Stimulated activated CD4-positive, alpha-beta T cell treated with anti-CD3 and anti-CD28 coated beads, Interleukin-1b, Interleukin-23, amount 100 ng/mL, for 1 hour (primary cell): ENCODE measurements at places on chromosomes 2 and 18.

- DNase-seq, result no peak
Measured at GRCh38 chr18:55387139-55387984, 200.6 kb downstream of the TCF4 start.

GRCh38 chr2:96819128-96819875 is 3.2 kb downstream of the CNNM3 start:
- DNase-seq, result no peak

DNA sequence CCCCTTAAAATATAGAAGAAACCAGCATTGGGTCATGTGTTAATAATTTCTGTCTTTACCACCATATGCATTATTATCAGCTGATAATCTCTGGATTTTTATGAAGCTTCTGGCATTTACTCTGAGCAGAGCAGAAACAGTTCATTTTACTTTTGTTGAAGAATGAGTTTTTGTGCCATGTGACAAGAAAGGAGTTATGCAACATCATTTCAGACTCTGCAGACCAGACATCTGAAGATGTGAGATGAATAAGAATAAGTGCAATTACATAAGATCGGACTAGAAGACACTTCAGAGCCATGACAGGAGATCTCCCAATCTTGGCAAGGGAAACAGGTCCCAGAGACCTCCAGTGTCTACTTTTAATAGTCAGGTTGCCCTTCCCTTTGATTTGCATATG is 869.4 kb upstream of the VRK2 start:
- no peak for DNase-seq

DNA sequence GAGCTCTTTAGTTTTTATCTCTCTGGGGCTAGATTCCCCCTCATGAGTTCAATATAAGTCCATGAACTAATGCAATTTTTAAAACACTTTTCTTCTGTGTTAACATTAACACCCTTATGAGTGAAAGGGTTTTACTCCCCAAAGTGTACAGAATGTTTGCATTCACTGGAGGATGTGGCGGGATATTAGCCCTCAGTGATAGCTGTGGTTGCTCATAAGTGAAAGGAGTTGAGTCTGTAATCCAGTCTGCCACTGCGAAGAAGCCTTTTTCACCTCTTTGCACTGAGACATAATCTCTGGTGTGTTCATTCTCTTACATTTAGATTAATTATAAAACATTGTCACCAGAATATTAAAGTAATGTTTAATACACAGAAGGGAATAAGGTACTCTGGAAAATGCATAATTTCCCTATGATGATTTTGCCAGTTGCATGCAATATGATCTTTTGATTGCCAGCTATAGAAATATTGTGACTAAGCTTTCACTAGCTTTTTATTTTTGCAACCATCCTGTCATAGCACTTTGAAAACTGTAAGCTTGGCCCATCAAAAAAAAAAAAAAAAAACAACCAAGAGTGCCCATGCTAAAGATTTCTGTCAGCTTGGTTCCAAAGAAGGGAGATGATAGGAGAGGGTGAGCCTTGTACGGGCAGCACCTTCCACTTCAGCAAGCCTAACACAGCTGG is 113.2 kb downstream of the BCL11A start:
- DNase-seq, result no peak

- no peak for DNase-seq
Measured at GRCh38 chr2:145792745-145793144, 1272.8 kb upstream of the ZEB2 start.

DNA sequence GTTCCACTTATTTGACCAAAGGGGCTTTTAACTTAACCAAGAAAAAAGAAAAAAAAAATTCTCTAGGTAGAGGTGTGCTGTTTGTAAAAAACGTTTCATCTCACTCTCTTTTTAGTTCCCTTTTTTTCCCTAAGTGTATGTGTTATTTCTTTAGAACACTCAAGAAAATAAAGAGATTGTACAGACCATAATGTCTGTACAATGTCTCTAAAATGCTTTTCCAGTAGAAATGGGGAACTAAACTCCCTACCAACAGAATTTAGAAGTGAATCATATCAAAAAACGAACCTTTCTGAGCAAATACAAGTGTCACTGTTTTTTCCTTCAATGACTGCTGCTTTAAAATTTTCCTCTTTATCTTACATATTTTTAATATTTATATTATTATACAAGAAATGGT is 72.0 kb downstream of the CDH7 start:
- no peak for DNase-seq

DNA sequence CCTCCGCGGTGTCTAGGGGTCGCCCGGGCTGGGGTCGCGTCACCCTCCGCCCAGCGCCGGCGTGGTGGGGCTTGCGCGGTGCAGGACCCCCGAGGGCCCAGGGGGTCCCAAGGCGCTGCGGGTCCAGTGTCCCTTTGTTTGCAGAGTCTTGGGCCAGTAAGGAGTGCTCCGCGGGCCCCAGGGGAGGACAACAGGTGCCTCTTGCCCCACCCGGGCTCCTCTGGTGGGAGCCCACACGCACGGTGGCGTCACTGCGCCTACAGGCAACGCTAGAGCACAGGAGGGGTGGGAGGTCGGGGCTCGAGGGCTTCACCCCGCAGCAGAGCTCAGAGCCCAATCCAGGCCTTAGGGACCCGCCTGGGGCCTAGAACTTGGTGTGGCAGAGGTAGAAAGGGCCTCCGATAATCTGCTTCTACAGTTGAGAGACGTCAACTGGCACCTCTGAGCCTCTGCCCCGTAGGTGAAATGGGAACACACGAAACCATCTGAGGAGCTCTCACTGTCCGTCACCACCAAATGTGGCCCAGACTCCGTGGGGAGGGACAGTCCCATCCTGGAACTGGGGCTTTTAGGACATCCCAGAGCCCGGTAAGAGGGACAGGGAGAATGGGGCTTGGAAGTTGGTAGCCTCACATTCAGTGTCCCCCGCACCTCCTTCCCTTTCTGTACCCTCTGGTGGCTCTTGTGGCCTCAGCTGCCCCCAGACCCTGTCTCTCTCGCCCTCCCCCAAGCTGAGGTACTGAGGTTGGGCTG is 1.4 kb downstream of the ARID5A start:
- DNase-seq, result no peak

- DNase-seq, result peak; percentile 27
Measured at GRCh38 chr2:47783486-47784351, 774 bp downstream of the MSH6 start.

DNA sequence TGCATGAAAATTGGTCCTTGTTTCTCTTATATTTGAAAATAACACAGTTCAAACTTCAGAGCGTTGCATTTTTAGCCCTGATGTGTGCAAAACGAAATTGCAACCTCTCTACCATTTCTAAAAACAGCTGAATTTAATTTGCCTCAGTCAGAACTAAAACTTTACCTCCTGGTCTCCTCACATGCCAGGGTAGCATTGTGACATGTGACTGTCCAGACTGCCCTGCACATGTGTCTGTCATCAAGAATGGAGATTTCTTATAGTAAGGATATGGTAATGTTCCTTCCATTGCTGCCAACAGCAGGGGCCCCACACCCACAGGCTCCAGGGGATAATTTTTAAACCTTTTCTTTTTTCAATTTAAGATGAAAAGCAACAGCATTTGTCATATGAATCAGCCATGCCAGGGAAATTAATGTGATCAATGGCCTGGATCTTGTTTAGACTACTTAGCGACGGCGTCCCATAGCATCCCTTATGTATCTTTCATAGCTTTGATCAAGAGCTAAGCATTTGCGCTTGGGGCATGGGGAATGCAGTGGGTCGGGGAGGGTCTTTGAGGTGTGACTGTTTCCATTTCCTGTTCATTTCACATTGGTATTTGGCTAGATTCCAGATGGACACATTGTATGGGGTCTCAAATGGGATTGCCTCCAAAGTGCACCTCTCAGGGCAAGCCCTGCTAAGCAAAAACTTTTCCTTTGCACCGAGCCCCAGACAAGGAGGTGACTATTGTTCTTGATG is 92.4 kb upstream of the RASGRP3 start:
- no peak for DNase-seq

- DNase-seq, result no peak
Measured at GRCh38 chr2:112818094-112818902, 18.3 kb downstream of the IL1B start.

GRCh38 chr18:12334863-12335262 is 26.8 kb downstream of the TUBB6 start:
- DNase-seq, result no peak
